ENCODE measurements at places on chromosomes 3 and 15.

DNA sequence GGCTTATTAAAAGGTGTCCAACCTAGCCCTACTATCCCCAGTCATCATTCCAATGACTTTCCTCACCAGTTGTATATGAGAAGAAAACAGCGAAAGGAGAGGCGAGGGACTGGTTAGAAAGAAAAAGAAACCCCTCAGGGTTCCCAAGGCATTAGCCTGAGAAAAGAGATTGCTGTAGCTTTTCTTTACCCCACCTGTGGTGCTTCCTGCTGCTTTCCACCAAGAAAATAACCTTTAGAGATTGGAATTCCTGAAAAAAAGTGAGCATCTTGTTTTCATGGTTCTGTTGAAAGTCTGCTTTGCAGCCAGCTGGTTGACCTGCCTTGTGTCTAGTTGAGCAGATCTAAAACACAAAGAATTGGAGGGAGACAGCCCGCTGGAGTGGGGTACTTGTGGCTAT, 196.4 kb downstream of the CADPS start:
- DNase-seq: no peak

- no peak for DNase-seq
Measured at GRCh38 chr3:113194823-113195401, 16.4 kb upstream of the BOC start.

GRCh38 chr3:149332771-149333170, 665 bp downstream of the TM4SF18 start:
- no peak for DNase-seq

DNA sequence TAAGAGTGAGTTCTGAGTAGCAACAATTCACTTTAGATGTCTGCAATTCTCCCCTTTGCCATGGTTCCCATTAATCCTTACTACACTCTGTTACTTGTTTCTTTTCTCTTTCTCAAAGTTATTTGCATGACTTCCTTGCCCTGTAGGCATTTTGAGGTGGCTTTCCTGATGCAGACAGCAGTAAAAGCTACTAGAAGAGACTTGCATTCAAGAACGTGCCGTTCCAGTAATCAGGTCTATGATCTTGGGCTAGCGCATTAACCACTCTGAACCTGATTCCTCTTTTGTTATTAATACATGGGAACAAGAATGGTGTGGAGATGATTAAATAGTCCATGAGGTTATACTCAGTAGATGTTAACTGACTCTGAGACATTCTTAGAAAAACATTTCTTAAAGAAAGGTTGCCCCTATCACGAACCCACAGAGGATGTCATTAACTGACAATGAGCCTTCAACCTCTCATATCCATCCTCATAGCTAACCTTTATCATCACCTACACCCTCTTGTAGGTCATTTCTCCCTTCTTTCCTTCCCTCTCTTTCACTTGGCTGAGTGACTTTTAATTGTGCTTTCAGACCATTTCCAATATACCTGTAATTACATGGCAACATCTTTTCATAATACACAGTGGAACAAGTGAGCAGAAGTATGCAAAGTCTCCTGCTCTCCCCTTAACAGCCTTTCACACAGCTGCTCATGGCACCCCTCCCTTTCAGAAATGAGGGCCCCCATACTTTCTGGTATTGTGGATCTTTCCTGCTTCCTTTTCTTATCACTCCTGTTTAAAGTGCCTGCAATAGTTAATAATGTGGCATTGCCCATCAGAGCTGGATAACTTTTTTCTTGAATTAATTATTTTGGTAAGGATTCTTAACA, 175.9 kb downstream of the CHST2 start:
- DNase-seq: no peak

- DNase-seq: no peak
Measured at GRCh38 chr3:159938714-159939113, 49.9 kb upstream of the IL12A start.

DNA sequence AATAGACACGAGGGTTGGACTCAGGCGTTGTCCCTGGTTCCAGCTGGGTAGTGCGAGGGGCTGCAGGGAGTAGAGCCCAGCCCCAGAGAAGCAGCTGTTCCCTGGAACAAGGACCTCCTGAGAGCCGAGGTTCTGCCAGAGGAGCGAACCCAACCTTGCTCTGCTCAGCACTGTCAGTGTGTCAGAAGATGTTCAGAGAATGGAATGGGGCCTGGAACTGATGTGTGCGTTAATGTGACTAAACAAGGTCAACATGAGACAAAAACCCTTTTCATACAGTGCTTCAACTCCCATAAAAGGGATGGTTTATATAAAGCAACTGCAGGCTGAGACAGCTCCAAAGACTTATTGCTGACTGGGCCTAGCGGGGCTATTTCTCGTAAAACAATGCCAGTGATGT, 35.5 kb upstream of the HACD2 start:
- DNase-seq: no peak

GRCh38 chr15:32778391-32779176, 60.8 kb downstream of the GREM1 start:
- no peak for DNase-seq

GRCh38 chr3:187943677-187944389, 198.6 kb upstream of the BCL6 start:
- no peak for DNase-seq

- DNase-seq: no peak
Measured at GRCh38 chr15:90192961-90193786, 8.0 kb upstream of the SEMA4B start.

DNA sequence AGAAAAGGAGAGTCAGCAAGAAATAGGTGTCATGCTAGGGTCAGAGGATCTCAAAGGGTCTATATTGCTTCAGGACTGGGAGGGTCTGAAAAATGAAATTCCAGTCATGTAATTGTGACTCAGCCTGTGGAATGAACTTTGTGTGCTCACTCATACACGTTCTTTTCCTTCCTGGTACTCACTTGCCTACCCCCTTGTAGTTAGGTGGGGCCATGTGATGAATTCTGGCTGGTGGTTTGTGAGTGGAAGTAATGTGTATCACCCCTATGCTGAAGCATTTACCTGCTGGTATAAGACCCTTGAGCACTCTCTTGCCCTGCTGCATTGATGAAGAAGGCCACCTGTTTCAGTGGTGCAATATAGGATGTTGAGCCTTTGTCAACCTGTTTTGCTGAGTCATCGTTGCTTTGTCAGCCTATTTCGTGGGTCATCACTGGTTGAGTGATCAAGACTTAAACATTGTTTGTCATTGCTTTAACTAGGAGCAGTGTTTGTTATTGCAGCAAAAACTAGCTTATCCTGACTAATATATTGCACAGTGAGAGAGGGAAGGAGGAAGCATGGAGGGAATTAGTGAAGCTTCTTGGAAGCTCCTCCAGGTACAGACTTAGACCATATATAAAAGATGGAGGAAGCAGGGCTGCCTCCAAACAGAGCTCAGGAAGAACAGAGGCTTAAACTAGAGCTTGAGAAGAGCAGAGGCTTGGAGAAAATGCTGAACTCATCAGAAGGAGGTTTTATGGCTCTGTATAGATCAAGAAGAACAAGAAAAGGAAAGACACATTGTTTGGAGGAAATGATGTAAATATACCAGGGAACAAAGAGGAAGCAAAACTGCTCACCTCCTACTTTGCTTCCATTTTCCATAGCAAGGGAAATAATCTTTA, 28.9 kb downstream of the TLNRD1 start:
- no peak for DNase-seq

DNA sequence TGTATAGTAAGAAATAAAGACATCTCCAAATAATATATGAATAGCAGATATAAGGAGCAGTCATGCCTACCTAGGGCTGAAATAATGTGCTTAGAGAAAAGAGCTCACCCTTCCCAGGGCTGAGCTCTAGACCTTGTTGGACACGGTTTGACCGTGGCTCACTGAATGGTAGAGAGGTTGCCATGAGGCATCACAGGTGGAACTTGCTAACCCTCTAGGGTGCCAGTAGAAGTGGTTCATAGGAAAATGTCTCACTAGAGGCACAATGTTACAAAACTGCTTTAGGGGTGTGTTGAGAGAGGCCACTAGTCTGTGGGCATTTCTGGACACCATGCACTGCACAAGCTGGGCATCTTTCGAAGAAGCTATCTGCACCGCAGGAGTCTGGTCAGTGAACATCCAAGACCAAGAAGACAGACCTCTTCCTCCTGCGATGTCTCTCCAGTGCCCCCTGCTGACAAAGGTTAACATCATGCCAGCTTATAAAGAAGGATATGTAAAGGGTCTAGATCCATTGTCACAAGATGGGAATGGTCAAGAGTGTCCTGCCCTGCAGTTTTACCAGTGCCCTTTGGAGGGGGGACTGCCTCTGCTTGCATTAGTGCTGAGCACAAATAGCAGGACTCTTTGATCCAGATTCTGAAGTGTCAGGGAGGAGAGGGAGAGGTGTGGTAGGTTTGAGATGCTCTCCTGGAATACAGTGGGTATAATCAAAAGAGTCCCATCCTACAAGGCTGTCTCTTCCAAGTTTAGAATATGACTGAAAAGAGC, 266.8 kb downstream of the ZNF385D start:
- DNase-seq: peak; percentile 27

- DNase-seq: no peak
Measured at GRCh38 chr3:125151916-125152315, 60.6 kb downstream of the SLC12A8 start.

DNA sequence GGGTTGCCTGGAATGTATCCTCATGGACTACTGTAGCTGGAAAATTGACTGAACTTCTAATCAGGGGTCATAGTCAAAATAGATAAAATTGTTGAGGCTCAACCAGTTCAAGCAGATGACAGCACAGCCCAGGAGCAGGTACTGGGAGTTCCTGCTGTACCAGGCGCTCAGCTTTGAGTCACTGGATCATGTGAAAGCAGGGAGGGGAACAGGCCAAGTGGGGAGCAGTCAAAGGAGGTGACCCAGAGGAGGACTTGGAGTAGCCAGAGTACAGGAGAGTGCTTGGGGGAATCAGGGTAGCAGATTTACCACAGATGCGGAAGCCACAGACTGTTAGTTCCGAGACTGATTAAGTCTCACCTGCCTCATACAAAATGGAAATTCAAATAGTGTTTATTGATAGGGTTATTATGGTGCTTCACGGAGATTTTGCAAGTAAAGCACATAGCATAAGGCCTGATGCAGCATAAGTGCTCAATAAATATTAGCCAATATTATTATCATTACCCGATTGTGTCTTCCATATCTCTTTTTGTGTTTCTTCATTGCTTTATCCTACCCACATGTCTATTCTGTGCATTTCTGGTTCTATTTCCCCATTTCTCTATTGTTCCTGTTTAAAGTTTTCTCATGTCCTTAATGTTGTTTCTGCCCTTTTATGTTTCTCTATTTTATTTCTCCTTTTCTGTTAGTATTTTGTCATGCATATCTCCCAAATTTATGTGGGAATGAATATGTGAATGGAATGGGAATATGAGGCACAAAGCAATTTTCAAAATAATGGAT, 369.2 kb upstream of the MCTP2 start:
- no peak for DNase-seq

- DNase-seq: peak; percentile 11
Measured at GRCh38 chr15:47839233-47839825, 122.0 kb downstream of the SEMA6D start.

- no peak for DNase-seq
Measured at GRCh38 chr3:134249296-134249841, 1.3 kb downstream of the RYK start.

DNA sequence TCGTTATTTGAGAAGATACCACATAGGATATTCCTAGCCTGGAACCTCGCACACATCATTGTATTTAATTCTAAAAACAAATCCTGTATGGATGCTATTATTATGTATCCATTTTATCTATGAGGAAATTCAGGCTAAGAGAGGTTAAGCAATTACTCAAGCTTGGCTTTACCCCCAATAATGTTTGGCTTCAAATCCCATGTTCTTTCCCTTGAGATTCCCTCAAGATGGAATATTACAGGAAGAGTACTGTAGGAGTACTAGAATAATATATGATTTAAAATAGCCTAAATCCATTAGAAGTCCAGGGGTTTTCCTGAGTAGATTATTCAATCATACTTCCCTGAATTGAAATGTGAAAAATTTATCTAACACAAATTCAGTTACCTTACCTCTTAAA, 630.2 kb downstream of the ZNF385D start:
- DNase-seq: peak; percentile 5

DNA sequence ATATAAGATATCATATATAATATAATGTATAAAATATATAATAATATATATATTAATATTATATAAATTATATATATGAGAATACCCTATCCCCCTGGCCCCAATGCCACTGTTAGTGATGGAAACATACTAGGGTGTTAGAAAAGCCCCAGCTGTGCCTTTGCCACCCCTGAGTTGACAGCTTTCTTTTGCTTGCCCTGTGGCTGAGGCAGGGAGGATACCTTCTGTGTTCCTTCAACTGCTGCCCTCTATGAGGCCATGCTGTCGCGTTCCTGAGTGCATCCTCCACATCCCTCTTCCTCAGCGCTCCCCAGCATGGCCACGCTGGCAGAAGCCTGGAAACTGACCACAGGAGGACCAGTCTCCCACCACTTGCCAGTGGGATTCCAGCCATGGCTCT, 26.3 kb downstream of the FAN1 start:
- DNase-seq: no peak

DNA sequence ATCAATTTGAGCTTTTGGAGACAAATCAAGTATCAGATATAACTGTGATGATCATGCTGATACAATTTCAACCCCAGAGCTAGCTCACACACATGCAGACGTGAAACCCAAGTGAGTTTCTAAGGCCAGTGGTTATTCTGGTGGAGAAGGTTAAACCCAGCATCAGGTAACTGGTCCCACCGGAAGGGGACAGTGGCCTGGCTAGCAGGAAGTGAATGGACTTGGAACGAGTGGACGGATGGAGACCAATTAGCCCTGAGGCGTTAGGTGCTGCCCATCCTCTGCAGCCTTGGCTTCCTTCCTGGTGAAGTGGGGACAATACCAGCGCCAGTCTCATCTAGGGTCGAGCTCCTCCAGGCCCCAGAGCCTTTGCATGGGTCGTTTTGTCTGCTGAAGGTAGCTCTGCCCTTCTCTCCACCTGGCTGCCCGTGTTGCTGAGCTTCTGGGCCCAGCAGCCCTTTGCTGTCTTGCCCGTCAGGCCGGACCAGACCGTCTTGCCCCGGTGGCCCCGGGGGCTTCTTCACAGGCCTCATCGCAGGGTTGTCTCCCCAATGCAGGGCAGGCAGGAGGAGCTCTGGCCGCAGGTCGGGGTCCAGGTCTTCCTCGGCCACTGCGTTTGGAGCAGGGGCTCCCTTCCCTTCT, 915 bp upstream of the KCTD6 start:
- DNase-seq: no peak

- DNase-seq: no peak
Measured at GRCh38 chr3:12854565-12854964, 13.2 kb upstream of the RPL32 start.

- no peak for DNase-seq
Measured at GRCh38 chr15:35470441-35470840, 75.5 kb downstream of the DPH6 start.

DNA sequence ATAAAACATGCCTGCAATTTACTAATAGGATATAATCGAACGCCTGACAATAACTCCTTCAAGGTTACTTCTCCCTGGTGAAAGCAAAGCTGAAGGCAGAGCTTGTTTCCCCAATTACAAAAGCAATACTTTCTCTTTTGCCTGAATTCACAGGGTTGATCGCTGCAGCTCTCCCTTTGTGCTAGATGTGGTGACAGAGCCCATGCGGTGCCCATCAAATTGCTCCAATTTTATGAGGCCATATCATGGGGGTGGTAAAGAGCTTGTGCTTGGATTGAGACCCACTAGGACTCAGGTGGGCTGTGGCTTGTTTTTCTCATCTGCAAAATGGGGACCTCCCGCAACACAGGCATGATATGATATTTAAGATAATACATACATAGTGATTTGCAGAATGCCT, 143.4 kb downstream of the GREM1 start:
- DNase-seq: no peak

Data from hindlimb muscle (tissue), 1 donor.